Stimulated activated CD4-positive, alpha-beta T cell treated with anti-CD3 and anti-CD28 coated beads, Interleukin-1b, Interleukin-23, amount 100 ng/mL, for 1 hour (primary cell): ENCODE measurements at places on chromosomes 13 and 19.
A peak's percentile ranks its signal among the peaks of the same experiment; 100 is the strongest.

- no peak for DNase-seq
These were observed 22.1 kb upstream of the GGACT start for GRCh38 chr13:100610391-100611347.

GRCh38 chr13:54573186-54573585, 1544.6 kb downstream of the OLFM4 start:
- DNase-seq = no peak

GRCh38 chr13:27770809-27771208, 21.5 kb upstream of the GSX1 start:
- no peak for DNase-seq

- no peak for DNase-seq
These were observed 1.4 kb downstream of the GGN start for GRCh38 chr19:38386300-38386970.

GRCh38 chr13:100454876-100455275, 133.7 kb downstream of the GGACT start:
- DNase-seq = no peak

GRCh38 chr13:29103065-29103800, 283.1 kb downstream of the MTUS2 start:
- DNase-seq = no peak

- DNase-seq = no peak
These were observed 9.6 kb upstream of the RSPH6A start for GRCh38 chr19:45824531-45825262.

GRCh38 chr19:2032296-2032941, 16.9 kb upstream of the BTBD2 start:
- DNase-seq = no peak

DNA sequence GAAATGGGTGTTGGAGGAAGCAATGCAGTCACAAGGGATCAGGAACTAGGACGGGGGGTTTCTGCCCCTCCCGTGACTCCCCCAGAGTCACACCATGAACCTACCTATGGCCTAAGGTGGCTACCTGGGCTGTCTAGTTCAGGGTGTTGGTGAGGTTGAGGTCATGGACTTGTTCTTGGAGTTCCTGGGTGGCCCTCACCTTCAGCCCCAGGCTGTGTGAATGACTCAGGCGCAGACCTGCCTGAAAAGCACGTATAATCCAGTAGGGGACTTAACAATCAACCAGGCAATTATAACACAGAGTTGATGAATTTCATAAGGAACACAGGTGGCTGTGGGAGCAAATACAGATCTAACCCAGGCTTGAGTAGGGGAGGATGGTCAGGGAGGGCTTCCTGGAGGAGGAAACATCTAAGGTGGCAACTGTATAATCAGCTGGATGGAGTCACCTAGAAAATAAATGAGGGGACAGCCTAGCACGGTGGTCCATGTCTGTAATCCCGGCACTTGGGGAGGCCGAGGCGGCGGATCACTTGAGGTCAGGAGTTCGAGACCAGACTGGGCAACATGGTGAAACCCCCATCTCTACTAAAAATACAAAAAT, 25.6 kb upstream of the ADGRE1 start:
- no peak for DNase-seq

- no peak for DNase-seq
These were observed 179.1 kb downstream of the ZNF536 start for GRCh38 chr19:30551271-30551670.

- no peak for DNase-seq
These were observed at the start of gene APOE for GRCh38 chr19:44905437-44906160. TSS of gene APOE (plus strand) at chr19:44905796. CDS start at chr19:44906625, 829 bp downstream.

DNA sequence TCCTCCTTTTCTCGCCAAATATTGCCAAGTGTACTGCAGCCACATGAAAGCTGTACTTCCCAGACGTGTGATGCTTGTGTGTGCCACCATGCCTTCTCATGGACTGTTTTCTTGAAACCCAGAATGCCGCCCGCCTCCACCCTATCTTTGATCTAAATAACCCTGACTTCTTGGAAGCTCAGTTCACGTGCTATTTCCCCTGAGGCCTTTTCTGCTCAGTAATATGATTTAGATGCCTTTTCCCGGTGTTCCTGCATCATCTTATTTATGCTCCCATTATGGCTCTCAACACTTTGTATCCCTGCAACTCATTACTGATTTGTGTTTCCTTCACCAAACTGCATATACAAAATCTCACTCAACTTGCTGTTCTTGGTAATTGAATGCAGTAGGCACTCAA, 116.1 kb downstream of the USP12 start:
- no peak for DNase-seq

DNA sequence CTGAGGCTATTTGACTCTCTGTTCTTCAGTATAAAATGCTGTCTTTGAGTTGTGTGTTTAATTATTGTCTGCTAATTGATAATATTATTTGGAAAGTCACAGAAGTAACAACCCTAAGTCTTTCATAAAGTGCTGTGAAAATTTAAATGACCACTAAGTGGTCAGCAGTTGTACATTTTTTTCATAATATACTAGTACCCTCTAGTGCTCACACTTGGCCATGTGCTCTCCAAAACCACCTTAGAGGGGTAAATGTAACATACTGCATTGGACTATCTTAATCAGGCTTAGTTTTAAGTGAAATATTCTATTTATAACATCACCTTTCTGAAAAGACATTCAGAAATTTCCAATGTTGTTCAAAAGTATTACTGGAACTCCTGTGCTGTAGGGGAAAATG, 745.3 kb downstream of the GPC5 start:
- DNase-seq = no peak

GRCh38 chr19:10452726-10453618, 32.6 kb downstream of the PDE4A start:
- DNase-seq = no peak

- no peak for DNase-seq
These were observed 55.8 kb downstream of the ZNF93 start for GRCh38 chr19:19956434-19957075.

DNA sequence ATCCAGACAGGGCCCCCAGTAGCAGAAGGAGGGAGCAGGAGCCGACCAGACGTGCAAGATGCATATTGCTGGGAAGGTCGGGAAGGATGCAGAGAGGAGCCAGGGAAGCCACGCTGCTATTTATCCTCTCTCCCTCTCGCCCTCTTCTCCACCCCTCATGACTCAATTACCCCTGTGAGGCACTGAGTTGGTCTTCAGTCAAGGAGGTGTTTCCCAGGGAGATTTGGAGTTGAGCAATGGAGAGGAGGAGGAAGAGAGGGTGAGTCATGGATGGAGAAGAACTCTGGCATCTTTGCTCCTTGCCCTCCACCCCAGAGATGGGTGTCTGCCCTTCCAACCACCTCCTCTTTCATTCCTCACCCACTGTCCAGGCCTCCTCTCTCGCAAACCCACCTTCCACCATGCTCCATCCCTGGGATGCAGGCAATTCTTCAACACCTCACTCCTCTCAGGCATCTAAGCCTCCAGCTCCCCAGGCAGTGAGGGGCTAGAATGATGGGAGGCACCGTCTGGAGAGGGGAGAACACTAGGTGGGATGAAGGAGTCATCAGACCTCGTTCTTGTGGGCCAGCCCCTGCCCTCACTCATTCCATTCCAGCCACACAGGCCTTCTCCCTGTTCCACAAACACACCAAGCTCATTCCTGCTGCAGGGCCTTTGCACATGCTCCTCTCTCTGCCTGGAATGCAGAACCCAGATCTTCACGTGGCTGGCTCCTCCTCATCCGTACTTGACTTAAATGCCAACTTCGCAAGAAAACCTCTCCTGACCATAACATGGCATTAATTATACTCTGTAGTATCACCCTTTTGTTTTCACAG, at the start of gene SBSN:
SBSN (minus strand) TSS at position 94 of the 821 bp plus-strand sequence; CDS start at position 64, 30 bp downstream.
- DNase-seq = no peak

- no peak for DNase-seq
These were observed 8.2 kb downstream of the ADGRE2 start for GRCh38 chr19:14770136-14770535.

DNA sequence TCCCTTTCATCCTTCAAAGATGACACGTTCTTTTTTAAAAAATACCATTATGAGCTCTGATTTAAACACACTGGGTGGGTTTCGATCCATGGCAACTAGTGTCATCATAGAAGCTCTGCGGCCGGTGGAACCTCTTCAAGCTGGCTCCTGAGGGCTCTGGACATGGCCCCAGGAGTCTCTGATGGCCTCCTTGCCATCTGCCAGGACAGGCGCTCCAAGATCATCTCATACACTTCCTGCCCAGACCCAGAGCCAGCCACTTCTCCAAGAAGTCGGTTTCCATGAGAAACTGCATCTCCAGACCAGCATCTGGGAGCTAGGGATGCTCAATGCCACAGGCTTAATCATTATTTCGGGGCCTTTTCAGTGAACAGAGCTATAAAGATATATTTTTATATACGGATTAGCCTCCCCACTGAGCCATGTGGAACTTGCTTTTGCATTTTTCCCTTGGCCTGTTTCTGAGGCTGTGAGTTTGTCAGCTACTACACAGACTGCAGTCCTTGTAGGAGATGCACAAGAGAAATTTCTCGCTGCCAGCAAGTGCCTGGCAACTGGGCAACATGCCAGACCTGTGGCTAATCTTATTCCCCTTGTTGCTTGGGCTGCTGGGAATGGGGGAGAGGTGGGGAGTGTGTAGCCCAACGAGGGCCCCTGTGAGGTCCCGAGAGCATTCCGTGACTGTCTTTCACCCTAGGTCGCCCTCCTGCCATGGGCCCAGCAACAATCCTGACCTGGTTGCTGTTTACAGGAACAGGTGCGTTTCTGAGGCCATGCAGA, 15.9 kb downstream of the SUGP1 start:
- no peak for DNase-seq

DNA sequence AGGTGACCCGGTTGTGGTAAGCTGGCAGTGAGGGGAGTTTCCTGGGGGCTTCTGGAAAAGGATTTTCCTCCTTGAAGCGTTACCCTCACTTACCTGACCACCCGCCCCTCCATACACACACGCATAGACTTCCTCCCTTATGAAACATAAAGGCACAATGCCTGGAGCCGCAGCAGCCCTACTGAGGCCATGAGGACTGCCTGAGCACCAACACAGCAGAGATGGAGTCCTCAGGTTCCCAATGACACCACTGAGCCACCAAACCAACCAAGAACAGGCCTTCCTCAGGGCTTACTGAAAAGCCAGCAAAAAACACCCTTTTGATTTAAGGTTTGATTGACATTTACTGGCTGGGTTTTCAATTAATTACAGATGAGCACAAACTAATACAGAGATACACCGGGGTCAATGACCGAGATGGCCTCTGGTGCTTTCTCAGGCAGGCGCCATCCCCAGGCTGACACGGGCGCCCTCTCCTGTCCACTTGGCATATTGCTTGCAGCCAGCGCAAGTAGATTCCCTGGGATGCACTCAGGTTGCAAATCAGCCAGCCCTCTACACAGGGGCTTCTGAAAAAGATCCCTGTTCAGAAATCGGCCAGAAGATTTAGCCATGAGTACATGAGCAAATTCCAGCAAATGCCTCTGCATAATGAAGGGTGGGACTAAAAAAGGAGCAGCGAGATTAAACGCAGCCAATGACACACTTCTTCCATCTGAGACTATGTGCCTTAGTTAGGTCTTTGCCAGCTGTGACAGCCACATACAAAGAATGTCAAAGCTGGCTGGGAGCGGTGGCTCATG, 14.8 kb downstream of the OPA3 start:
- DNase-seq = peak; percentile 32

DNA sequence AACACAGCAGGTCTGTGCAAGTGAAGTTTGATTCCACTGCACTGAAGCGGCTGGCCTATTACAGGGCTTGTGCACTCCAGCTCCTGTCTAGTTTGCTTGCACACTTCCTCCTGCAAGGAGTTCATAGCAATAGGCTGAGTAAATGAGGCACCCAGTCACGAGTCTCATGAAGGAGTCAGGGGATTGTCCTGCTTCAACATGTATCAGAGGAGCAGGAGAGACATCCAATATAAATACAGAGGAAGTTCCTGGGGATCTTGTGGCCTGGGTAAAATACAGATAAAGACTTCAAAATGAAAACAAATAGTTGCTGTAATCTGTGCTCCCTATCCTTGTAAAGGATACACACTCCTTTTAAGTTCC, 259.9 kb downstream of the SLITRK1 start:
- DNase-seq = no peak

- no peak for DNase-seq
These were observed 2.0 kb downstream of the COL4A1 start for GRCh38 chr13:110305001-110305400.

DNA sequence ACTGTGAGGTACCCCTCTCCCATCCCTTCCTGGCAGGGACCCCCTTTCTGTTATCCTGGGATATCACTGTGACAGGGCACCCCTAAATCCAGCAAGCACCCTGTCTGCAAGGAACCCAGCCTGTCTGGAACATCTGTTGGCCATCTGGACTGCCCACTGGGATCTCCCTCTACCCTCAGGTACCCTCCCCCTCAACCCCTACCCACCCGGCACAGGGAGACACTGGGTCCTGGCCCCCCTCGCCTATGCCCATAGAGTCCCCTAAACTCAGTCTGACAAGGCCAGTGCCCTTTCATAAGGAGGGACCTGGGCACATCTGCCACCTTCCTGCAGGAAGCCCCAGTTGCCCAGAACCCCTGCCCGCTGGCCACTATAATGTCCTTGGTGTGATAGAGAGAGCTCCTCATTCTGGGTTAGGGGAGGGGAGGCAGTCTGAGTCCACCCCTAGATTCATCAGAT, 2.8 kb upstream of the SLC27A5 start:
- DNase-seq = no peak

DNA sequence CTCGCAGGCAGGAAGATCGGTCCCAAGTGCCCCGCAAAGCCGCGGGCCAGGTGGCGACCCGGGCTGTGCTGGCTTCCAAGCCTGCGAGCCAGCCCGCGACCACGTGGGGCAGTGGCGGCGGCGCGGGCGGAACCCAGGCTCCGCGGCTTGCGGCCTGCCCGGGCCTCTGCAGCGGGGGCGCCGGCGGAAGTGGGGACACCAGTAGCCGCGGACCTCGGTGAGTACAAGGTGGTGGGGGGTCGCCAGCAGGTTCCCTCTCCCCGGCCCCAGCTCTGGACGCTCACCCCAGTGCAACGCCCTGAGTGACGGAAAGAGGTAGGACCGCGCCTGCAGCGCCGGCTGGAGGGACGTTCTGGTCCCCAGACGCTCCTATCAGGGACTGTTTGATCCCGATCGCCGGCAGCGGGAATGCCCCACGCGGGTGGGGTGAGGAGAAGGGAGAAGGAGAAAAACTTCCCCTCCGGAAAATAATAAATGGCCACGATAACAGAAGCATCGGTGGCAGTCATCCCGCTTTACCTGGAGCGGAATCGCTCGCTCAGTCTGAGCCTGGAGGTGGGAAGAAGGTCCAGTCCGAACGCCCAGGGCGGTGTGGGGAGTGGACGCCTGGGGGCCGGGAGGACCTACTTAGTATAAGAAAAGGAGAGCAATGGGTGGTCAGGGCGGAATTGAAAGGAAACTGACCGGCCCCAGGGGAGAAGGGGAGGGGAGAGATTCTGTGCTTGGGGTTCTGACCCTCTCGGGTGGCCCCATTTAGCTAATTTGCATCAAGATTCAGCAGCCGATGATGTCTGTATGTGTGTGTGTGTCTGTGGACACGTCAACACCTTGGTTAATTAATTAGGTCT, at the start of gene GEMIN7:
GEMIN7 (plus strand) TSS at position 198 of the 848 bp plus-strand sequence. CDS start 10,855 bp downstream, outside the sequence.
- DNase-seq = peak; percentile 51
